ENCODE measurements at places on chromosomes 3 and 15.

GRCh38 chr3:65894126-65894525, 144.6 kb downstream of the MAGI1 start:
- no peak for DNase-seq

GRCh38 chr3:38109580-38110313, 27.2 kb downstream of the ACAA1 start:
- no peak for DNase-seq

DNA sequence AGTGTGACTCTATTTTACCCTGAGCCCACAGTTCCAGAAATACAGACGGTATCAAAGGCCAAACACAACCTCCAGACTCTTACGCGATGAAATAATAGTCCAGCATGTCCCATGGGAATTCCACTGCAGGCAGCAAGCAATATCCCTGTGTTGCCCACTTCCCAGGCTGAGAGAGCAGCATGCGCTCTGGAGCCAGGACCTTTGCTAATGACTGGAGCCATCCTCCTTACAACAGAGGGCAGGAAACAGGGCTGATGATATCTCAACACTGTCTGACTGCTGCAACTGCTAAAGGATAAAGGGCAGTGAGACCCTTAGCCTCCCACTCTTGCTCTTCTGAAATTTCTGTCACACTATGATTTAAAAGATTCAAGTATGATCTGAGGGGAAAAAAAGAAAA, 34.8 kb downstream of the MCF2L2 start:
- no peak for DNase-seq

DNA sequence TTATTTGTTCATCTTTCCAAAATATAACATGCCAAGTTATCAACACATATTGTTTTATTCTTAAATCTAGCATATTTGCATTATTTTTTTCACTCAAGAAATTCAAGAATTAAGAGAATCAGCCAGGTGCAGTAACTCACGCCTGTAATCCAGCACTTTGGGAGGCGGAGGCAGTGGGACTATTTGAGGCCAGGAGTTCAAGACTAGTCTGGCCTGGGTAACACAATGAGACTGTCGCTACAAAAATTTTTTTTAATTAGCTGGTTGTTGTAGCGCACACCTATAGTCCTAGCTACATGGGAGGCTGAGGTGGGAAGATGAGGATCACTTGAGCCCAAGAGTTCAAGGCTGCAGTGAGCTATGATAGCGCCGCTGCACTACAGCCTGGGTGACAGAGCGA, 10.5 kb downstream of the DCUN1D1 start:
- DNase-seq: no peak

DNA sequence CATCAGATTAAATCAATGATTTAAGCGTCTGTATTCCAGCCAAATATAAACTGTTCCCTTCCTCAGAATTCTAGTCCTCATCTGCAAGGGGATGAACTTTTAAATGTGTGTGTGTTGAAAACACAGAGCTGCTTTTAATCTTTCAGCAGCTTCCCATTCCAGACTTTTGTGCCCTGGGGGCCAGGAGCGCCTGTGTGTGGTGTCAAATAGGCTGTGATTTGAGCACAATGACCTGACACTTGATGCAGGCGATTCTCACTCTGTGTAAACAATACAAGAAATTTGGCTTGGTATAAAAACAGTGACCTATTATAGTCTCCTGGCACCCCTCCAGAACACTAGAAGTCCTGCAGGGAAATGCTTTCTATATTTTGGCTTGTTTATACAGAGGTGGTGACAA, 274.6 kb upstream of the ROPN1 start:
- DNase-seq: no peak

- no peak for DNase-seq
These were observed 37.2 kb downstream of the ABHD5 start for GRCh38 chr3:43727930-43728329.

GRCh38 chr15:77642793-77643430, 10.2 kb upstream of the LINGO1 start:
- DNase-seq: no peak

GRCh38 chr3:127351775-127352350, 64.0 kb upstream of the PRR20G start:
- no peak for DNase-seq

- no peak for DNase-seq
These were observed 363.6 kb downstream of the CLSTN2 start for GRCh38 chr3:140298569-140299070.

- no peak for DNase-seq
These were observed 97.1 kb upstream of the NR2E3 start for GRCh38 chr15:71713191-71713809.

DNA sequence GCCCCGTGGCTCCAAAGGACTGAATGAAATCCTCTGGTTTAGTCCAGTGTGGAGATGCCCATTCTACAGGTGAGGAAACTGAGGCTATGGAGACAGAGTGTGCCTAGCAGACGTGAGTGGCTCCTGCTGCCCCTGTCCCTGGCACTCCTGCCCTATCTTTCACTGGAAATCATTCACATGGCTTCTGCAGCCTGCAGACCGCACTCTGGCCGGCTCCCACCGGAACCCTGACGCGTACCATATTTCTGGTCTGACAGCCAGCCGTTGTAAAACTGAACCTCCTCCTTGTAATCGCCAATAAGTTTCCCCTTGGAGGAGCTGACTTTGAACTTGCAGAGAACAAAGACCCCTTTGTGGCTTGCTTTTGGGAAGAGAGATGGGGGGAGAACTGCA, 136.5 kb downstream of the CHSY1 start:
- DNase-seq: no peak

GRCh38 chr3:24062916-24063315, 117.8 kb downstream of the NR1D2 start:
- DNase-seq: no peak

- no peak for DNase-seq
These were observed 143.4 kb downstream of the PDCD6IP start for GRCh38 chr3:33941804-33942203.

DNA sequence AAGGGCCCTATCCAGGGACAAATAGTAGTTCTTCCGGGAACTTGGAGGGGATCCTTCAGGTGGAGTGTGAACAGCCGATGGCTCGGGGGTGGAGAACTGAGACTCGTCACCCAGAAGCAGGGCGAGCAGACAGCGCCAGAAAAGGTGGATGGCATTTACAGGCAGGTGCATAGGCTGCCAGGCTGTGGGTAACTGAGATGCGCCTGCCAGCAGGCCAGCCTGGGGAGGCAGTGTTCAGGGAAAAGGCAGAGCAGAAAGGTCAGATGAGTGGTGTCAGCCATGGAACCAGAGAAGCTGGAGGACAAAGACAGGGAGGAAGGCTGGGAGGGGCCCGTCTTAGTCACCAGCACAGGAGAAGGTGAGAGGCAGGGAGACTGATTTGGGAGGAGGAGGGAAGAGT, 53.0 kb upstream of the SEC22A start:
- no peak for DNase-seq

- DNase-seq: no peak
These were observed 69.8 kb upstream of the CTXND1 start for GRCh38 chr15:80321853-80322252.

GRCh38 chr3:160758929-160759577, 3.0 kb downstream of the PPM1L start:
- no peak for DNase-seq

- no peak for DNase-seq
These were observed 39.5 kb downstream of the ZBTB38 start for GRCh38 chr3:141407825-141408224.

DNA sequence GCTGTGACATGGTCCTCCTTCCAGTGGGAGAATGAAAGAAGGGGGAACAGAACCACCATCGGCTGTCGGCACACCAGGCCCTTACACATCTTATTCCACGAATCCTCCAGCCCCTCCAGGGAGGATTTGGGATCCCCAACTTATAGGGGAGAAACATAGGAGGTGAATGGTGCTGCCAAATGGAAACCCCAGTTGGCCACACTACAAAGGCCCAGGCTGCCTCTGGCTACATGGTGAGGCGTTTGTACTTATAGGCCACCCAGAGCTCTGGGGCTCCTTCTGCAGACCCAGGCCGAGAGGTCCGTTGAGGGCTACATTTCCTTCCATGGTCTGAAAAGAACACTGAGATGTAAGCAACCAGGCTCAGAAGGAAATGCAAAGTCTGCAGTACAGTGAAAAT, 12.0 kb downstream of the AMOTL2 start:
- no peak for DNase-seq

DNA sequence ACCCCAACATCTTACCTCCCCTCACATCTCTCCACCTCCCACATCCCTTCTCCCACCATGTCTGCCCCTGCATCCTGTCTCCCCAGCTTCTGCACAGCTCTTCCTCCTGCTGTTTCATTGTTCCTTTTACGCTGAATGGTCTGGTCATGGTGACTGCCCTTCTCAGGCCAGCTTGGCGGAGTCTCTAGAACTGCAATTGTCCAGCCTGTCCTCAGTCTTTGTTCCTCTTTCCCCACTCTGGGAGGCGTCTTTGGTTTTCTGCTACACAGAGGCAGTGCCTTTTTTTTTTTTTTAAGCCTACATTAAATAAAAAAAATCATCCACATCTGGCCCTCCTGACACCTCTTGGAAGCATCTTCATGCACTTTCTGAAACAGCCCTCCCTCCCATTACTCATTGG, 49.1 kb upstream of the SEC22A start:
- no peak for DNase-seq

GRCh38 chr3:31423482-31423881, 109.2 kb upstream of the STT3B start:
- DNase-seq: peak; percentile 92

- no peak for DNase-seq
These were observed 522.6 kb upstream of the PROK2 start for GRCh38 chr3:72307438-72308115.

DNA sequence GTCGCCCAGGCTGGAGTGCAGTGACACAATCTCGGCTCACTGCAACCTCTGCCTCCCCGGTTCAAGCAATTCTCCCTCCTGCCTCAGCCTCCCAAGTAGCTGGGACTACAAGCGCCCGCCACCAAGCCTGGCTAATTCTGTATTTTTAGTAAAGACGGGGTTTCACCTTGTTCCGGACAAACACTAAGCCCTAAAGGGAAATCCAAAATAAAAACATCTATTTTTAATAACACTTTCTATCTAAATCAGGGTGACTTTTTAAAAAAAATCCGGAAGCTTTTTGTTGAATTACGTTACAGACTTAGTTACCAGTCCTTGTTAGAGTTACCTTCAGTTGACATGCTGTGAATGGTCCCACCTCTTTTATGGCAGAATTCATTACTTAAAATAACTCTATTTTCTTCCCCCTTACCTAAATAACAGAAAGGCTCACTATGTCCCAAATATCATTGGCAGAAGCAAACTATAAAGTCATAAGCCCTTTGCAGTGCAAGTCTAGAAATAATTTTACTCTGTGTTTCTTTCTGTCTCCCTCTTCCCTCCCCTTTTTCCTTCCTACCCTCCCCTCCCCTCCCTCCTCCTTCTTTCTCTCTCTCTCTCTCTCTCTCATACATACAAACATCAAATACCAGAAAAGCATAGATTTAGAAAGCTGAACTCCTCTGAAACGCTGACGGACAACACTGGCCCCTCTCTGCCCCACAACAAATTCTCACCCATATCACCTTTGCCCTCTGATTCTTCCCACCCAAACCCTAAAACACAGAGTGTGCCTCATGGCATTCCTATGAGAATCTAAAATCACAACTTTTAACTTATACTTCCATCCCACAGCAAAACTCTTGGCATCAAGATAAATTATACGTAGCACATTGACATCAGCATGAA, 18.3 kb downstream of the THBS1 start:
- DNase-seq: peak; percentile 70

DNA sequence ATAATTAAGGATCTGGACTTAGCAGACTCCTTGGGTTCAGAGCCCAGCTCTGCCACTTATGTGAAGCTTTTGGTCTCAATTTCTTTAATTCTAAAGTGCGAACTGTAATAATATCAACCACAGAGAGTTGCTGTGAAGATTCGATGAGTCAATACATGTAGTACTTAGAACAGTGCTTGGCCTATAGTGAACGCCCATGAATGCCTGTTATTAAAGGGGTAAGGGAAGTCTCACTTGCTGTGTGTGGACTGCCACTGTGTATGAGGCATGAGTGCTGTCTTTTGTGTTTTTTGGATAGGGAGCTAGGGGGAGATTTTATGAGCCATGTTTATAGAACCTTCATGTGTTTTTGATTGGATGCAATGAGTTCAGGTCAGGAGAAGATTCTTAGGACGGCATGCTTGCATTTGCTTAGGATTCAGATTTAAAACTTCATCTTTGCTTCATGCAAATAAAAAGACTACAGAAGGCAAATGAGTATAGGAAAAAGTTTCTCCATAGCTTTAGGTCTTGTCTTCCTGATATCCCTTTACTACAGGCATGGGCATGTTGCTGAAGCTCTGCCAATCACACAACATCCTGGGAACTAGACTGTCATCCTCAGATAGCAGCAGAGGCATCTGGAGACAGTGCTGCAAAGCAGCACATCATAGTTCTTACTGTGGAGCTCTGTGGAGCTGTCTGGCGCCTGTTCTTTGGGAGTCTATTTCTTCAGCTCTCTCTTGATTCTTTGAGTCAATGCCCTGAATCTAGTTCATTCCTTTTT, 50.0 kb downstream of the PLS1 start:
- no peak for DNase-seq

DNA sequence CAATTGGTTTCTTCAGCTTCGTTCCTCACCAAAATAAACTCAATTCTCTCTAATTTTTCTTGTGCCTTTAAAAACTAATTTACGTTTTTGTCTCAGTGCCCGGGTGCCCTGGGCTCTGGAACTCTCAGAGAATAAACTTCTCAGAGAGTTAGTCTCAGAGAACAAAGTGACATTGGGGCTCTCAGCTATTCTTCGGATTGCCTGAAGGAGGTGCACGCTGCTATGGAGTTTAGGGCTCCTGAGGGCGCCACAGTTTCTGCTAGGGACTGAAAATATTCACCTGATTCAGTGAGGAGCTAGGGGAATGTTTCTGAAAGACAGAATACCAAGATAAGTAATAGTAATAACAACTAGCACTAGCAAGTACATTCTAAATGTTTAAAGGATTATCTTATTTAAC, 22.7 kb downstream of the ZIC4 start:
- no peak for DNase-seq

DNA sequence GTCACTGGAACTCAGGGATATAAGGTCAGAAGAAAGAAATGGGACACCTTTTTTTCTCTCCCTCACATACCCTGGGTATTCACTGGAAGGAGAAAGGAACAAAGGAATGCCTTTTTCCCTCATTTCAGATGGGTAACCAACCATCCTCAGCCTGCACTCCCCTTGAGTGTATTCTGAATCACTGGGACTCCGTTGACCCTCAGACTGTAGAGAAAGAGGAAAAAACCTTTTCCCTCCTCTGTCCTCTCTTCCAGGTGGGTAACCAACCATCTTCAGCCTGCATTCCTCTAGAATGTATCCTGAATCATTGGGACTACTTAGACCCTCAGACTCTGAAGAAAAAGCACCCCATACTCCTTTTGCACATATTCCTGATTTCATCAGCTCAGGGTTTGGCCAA, 11.4 kb downstream of the PRR20G start:
- DNase-seq: no peak

- DNase-seq: peak; percentile 33
These were observed 5.2 kb upstream of the FURIN start for GRCh38 chr15:90862964-90863778.

DNA sequence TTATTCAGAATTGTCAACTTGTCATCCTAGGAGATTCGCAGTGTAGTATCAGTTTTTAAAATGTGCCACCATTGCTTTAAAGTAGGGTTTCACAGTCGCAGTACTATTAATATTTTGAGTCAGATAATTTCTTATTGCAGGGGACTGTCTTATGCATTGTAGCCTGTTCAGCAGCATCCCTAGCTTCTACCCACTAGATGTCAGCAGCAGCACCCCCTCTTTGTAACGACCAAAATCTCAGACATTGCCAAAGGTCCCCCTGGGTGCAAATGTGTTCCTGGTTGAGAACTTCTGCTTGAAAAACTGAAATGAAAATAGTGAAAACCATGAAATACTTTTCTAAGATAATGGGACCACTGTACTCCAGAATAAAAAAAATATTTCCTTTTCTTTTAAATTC, 474.8 kb downstream of the CNTN3 start:
- DNase-seq: peak; percentile 3

GRCh38 chr3:63864008-63864964, 619 bp downstream of the ATXN7 start:
- DNase-seq: no peak

Measured in HFFc6 (cell line).